ENCODE measurements at places on chromosomes 12 and 14.

DNA sequence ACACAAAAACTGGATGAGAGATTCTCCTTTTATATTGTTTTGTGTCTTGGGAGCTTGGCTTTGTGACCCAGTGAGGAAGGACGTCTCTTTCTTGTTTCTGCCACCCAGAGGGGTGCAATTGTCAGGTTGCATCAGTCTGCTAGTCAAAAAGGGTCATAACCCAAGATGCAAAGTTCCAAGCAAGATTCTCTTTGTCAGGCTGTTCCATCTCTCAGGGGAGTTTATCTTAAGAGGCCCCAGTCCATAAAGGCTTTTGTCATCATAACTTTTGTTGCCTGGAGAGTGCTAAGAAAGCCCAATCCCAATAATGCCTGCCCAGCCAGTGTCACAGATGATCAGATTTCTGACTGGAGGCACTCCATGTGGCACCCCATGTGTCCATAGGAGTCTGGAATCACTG lies 444.9 kb downstream of the TRHDE start:
- no peak overlapping the region for H3K4me3 ChIP-seq
- no peaks in the 10 kb centered on the region for H3K27me3 ChIP-seq
- DNase-seq: no peak

DNA sequence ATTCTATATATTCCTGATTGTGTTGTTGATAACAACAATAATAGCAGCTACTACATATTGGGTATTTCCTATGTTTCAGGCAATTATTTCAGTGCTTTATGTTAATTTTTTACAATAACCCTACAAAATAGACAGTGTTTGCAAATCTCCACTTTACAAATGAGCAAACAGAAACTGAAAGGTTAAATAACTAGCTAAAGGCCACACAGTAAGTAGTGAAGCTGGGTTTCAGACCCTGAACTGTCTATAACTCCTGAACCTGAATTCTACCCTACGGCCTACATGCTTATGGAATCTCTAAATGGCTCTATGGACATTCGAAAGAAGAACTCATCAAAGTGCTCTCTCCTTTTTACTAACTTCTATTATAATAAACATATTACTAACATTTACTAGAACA lies 19.7 kb upstream of the NUDT4 start:
- H3K27ac ChIP-seq: no peak overlapping the region
- H3K27me3 ChIP-seq: no peaks in the 10 kb centered on the region
- no peaks in the 10 kb centered on the region for H3K4me1 ChIP-seq
- DNase-seq: no peak
- H3K4me3 ChIP-seq: no peak overlapping the region

- H3K36me3 ChIP-seq: no peaks in the 10 kb centered on the region
- H3K27me3 ChIP-seq: peaks cover 71% of the 10 kb centered on the region
- H3K27ac ChIP-seq: no peak overlapping the region
- no peak for DNase-seq
- H3K4me3 ChIP-seq: peak overlapping the region; percentile 60
- H3K4me1 ChIP-seq: peaks cover 29% of the 10 kb centered on the region
These were observed 3.6 kb downstream of the SSTR1 start for GRCh38 chr14:38211255-38211735.

- no peak overlapping the region for H3K4me3 ChIP-seq
- no peaks in the 10 kb centered on the region for H3K4me1 ChIP-seq
- H3K27ac ChIP-seq: no peak overlapping the region
- no peaks in the 10 kb centered on the region for H3K27me3 ChIP-seq
- no peak for DNase-seq
- H3K36me3 ChIP-seq: peaks cover 26% of the 10 kb centered on the region
These were observed 71.9 kb upstream of the GNPNAT1 start for GRCh38 chr14:52863334-52863700.

DNA sequence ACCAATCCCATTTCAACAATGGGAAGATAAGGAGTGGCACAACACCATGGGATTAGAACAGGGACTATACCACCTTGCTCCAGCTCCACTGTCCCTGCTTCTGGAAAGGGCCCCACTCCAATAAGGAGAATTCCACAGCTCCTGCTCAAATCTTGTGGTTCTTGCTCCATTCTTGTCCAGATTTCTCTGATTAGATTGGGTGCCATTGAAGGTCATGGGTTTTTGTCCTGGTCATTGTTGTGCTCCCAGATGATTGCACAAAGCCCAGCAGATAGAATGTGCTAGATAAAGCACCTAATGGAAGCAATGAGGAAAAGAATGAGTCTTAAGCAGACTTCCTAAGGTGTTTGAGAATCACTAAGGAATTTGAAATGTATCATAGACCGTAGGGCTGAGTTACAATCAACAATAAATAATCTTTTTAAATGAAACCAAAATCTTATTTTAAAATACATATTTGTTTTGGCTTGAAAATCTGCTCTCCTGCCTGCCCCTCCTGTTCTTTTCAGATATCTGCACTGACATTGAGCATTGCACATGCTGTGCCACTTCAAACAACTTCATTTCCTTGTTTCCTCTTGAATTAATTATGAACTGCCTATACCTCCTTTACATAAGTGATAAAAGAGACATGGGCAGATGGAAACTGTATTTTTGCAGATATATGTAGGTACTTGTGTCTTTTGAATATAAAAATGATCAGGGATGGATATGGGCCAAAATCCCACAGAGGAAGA lies 115.9 kb downstream of the FGD4 start:
- no peaks in the 10 kb centered on the region for H3K27me3 ChIP-seq
- no peak overlapping the region for H3K4me3 ChIP-seq
- no peak for DNase-seq
- H3K27ac ChIP-seq: peak overlapping the region; percentile 22
- peaks cover 6% of the 10 kb centered on the region for H3K36me3 ChIP-seq
- peaks cover 25% of the 10 kb centered on the region for H3K4me1 ChIP-seq

DNA sequence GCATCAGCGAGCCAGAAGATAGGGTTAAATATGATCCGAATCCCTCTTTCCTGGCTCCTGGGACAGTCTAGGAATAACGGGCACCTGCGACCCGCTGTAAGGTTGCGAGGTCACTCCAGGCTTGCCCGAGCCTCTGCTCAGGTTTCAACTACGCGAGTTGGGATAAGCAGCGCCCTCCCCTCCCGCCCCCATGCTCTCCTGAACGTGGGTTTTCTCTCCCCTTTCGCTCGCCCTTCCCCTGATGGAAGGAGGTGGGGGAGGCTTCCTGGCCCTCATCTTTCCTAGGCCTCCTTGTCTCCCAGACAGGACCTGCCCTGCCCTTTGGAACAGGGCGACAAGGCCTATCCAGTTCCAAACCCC lies 753 bp upstream of the ATP5MC2 start:
- peaks cover 24% of the 10 kb centered on the region for H3K4me1 ChIP-seq
- peaks cover 10% of the 10 kb centered on the region for H3K36me3 ChIP-seq
- peaks cover 13% of the 10 kb centered on the region for H3K27me3 ChIP-seq
- peak; percentile 18 for DNase-seq

GRCh38 chr12:49089821-49090773 lies 4.5 kb downstream of the DHH start:
- no peaks in the 10 kb centered on the region for H3K36me3 ChIP-seq
- H3K27ac ChIP-seq: no peak overlapping the region
- DNase-seq: no peak
- H3K27me3 ChIP-seq: peaks cover 77% of the 10 kb centered on the region
- H3K4me3 ChIP-seq: no peak overlapping the region

GRCh38 chr14:59346796-59347510 lies 118.2 kb downstream of the GPR135 start:
- DNase-seq: no peak
- H3K4me1 ChIP-seq: no peaks in the 10 kb centered on the region
- no peaks in the 10 kb centered on the region for H3K27me3 ChIP-seq
- H3K4me3 ChIP-seq: no peak overlapping the region
- H3K27ac ChIP-seq: no peak overlapping the region

- no peak overlapping the region for H3K27ac ChIP-seq
- DNase-seq: no peak
- H3K4me3 ChIP-seq: no peak overlapping the region
- peaks cover 12% of the 10 kb centered on the region for H3K4me1 ChIP-seq
These were observed 449.9 kb downstream of the LRIG3 start for GRCh38 chr12:58470266-58471010.

DNA sequence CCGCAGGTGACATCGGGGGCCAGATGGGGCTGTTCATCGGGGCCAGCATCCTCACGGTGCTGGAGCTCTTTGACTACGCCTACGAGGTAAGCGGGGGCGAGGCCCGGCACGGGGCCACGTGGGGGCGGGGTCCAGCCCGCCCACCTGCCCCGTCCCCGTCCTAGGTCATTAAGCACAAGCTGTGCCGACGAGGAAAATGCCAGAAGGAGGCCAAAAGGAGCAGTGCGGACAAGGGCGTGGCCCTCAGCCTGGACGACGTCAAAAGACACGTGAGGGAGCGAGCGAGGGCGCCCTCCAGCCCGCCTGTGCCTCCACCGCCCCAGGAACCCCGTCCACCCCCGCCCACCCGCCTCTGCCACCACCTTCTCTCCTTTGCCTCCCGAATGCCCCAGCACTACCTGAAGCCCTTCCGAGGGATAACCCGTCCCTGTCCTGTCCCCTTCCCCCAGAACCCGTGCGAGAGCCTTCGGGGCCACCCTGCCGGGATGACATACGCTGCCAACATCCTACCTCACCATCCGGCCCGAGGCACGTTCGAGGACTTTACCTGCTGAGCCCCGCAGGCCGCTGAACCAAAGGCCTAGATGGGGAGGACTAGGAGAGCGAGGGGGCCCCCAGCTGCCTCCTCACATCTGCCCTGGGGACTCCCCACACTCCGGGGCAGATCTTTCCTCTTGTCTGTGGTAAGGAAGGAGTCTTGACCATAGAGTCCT lies 3.9 kb upstream of the SMARCD1 start:
- no peak overlapping the region for H3K27ac ChIP-seq
- H3K36me3 ChIP-seq: no peaks in the 10 kb centered on the region
- peaks cover 11% of the 10 kb centered on the region for H3K4me1 ChIP-seq
- peaks cover 11% of the 10 kb centered on the region for H3K27me3 ChIP-seq

DNA sequence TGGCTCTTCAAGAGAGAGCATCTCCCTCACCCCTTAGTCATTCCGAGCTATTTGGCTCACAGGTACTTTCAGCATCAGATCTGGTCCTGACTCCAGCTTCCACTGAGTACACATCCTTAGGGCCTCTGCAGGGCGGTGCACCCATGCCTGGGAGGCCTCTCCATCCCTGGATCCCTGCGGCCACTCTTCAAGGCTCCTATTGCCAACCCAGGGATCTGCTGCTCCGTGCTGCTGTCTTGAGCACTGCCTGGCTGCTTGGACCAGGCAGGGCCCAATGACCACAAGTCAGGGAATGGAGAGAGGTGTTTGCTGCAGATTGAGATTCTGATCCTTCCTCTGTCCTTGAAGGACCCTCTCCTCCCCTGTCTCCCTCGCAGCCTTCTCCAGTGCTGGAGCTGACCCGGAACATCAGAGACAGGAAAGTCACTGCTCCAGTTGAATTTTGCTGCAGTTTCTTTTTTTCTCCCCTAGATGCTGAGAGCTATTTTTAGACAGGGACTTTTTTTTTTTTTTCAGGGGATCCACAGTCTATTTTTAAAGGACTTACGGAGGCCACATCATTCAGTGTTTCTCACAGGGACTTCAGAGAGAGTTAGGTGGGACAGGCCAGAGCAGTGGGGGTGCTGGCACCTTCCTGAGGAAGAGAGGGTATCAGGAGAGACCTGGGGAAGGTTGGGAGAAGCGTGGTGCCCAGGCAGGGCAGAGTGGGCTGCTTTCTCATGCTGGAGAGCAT lies 50.1 kb upstream of the KCNA1 start:
- no peak for DNase-seq
- peaks cover 9% of the 10 kb centered on the region for H3K4me1 ChIP-seq
- H3K27ac ChIP-seq: no peak overlapping the region
- peaks cover 92% of the 10 kb centered on the region for H3K27me3 ChIP-seq

DNA sequence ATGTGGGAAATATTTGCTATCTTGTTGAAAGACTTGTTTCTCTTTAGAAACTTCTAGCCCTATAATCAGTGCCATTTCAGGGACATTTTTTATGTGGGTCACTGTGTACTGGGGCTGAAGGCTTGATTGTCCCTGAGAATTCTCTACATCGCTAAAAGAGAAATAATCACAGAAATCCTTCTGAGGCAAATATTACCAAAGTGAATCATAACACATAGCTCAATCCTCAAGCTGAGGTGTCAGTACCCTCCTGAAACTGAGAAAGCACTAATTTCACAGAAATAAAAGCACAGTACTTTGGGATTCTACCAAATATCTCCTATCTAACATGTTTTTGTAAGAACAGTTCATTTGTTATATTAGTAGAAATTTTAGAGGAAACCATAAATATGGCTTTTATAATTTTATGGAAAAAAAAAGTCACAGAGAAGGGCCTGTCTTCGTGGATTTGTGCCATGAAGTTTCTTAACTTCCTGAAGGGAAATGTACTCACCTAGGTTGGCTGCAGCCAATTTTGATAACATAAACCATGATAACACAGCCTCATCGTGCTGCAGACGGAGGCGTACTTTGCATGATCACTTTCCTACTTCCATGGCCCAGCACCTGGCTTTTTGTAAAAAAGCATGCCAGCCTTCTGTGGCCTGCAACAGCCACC lies 163.7 kb upstream of the HIF1A start:
- H3K27me3 ChIP-seq: no peaks in the 10 kb centered on the region
- H3K4me3 ChIP-seq: no peak overlapping the region
- H3K27ac ChIP-seq: no peak overlapping the region
- no peaks in the 10 kb centered on the region for H3K36me3 ChIP-seq
- H3K4me1 ChIP-seq: peaks cover 22% of the 10 kb centered on the region

GRCh38 chr12:131550121-131550520 lies 160.8 kb upstream of the SFSWAP start:
- DNase-seq: no peak
- H3K4me3 ChIP-seq: no peak overlapping the region
- no peaks in the 10 kb centered on the region for H3K36me3 ChIP-seq
- no peak overlapping the region for H3K27ac ChIP-seq
- no peaks in the 10 kb centered on the region for H3K4me1 ChIP-seq

DNA sequence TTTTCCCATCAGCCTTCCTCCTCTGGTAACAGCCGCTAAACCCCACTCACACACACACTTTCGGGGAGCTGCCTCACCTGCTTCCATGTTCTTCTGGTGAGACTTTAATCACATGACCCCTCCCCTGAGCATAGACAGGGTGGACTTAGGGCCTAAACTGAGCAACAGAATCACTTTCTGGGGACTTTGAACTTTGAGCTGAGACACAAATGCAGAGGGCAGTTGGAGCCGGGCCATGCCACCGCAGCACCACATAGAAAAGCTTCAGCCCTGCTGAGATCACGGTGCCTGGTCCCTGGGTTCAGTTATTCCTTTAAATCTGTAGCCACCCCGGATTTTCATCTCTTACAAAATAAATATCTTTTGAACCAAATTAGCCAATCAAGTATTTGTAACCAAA lies 18.4 kb upstream of the MAP3K9 start:
- H3K27ac ChIP-seq: no peak overlapping the region
- no peak for DNase-seq
- no peaks in the 10 kb centered on the region for H3K36me3 ChIP-seq
- peaks cover 27% of the 10 kb centered on the region for H3K27me3 ChIP-seq
- no peaks in the 10 kb centered on the region for H3K4me1 ChIP-seq

DNA sequence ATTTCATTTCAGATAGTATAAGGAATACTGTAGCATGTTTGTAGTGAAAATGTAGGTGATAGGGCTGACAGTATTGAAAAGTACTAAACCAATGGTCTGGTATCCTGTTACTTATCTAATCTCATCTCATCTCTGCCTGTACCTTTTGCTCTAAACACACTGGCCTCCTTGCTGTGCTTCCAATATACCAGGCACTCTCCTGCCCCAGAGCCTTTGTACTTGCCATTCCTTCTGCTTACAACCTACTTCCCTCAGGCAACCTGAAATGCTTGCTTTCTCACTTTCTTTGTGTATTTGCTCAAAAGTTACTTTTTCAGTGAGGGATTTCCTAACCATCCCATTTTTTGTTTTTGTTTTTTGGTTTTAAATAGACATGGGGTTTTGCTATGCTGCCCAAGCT lies 101.9 kb downstream of the PAPLN start:
- no peak for DNase-seq
- H3K27me3 ChIP-seq: no peaks in the 10 kb centered on the region
